SK-N-SH treated with all-trans-retinoic acid at 6 μM for 48 hours (cell line): ENCODE measurements at places on chromosomes 2 and 18.

GRCh38 chr2:138087751-138088593 lies 123.7 kb downstream of the HNMT start:
- ATAC-seq, result peak; percentile 16

DNA sequence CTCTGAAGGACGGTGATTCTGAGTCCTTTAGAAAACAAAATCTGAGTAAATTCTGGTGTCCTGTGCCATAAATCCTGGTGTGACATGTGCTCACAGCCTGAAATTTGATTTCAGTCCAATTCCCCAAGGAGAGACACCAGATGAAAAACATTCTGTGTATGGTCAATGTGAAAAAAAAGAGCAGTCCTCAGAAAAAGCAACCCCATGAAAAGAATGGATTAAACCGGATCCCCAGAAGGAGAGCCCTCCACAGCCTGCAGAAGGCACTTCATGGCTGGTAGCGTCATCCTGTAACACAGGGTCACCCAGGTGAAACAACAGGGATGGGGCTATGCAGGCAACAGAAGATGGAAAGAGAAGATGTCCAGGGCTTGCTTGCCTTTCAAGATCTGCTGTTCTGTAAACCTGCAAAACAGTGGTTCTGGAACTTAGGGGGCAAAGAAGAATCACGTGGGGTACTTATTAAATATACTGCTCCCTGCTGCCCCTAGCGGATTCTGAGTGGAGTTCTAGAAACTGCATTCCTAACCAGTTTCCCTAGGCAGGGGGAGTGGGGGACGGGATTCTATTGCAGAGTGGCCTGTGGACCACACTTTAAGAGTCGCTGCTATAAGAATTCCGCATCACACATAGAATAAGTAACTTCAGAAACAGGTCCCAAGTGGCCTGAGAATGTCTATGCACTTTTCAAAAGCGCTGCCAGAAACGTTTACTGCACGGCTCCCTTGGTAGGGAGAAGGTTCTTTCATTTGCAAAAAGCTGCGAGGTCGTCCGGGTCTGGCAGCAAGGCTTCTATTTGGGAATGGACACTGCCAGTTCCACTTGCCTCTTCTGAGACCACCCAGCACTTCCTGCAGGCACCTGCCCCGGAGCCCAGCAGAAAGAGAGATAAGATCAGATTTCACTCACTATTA lies 118.9 kb upstream of the ARL5A start:
- ATAC-seq, result peak; percentile 94

- ATAC-seq, result no peak
Observed at GRCh38 chr18:57432751-57433400, 2.3 kb upstream of the ONECUT2 start.

DNA sequence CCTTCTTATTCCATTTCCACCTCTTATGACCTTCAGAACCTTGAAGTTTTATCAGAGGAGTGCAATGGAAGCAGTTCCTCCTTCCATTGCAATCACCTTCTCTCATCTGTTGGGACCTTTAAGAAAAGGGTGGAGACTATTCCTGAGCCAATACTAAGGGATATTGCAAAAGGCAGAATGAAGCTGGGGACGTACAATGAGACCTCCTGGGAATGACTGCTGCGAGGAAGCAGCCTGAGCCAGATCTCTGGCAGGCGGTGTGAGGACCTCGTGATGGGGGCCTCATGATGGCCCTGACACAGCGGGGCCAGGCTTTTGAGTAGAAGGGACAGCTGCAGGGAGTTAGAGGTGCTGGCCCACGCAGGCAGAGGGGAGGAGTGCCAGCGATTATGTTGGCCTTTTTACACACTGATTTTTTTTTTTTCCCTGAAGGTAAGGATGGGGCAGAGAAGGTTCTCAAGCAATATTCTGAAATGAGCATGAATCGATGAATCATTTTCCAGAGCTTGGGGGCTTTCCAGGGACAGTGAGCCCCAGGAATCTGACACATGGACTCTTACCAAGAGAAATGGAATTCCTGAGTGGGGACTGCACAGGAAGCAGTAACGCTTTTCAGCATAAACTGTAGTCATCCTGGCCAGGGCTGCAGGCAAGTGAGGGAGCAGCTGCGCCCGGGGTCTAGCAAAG lies 40.0 kb upstream of the LAPTM4A start:
- ATAC-seq, result peak; percentile 78

DNA sequence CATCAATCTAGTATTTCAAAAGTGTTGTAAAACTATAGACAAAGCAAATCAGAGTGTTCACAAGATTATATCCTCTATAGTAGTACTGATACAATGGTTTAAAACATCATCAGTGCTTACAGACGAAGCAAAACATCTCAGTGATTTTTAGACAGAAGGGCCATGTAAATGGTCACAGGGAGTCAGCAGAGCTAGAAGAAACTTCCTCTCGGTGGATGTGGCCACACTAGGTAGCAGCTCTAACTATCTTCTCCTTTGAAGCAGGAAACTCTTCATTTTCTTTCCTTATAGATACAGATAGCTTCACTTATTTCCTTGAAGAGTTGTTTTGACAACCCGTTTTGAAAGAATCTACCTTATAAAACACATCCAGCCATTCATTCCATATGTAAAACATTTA lies 80.4 kb upstream of the CD226 start:
- no peak for ATAC-seq

DNA sequence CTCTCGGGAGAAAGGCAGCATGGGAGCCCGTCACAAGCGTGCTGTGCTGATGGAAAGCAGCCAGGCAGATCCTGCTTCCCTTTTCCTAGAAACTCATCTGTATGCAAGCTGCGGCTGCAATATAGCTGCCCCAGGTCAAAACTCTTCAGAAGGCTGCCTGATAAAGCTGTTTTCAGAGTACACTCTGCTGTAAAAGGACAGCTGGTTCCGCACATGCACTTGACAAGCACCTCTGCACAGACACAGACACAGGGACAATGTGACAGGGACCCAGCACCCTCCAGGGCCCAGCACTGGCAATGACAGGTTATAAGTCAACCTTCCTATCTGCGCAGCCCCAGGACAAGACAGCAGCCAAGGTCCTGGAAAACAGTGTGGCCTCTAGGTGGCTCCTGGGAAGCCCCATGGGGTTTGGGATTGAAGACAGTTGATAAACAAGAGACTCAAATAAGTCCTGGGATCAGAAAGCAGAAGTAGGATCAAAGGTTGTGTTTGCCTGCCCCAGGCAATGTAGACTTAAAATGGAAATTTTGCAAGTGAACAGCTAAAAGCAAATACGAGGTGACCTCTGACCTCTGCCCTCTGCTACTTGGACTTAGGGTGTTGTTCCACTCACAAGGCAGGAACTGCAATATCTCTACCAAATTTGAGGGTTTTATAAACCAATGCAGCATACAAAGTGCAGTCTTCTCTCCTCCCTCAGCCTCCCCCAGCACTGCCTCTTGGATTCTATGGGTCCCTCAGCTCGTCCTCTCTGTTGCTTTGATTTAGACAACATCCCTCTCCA lies 16.9 kb downstream of the SLC66A2 start:
- no peak for ATAC-seq

DNA sequence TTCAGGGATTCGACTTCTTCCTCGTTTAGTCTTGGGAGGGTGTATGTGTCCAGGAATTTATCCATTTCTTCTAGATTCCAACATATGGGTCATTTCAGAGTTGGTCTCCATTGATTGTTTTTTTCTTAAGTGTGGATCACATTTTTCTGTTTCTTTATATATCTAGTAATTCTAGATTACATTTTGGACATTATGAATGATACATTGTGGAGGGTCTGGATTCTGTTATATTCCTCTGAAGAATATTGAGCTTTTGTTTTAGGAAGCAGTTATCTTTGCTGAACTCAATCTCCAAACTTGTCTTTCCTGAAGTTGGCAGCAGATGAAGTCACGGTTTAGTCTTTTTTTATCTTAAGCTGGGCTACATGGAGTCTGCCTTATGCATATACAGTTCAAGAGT lies 9.3 kb downstream of the FAM228B start:
- ATAC-seq, result no peak
